NCI-H2081 treated with DMSO at 0.1 percent for 48 hours (cell line): ENCODE measurements at places on chromosomes 13 and 19.

DNA sequence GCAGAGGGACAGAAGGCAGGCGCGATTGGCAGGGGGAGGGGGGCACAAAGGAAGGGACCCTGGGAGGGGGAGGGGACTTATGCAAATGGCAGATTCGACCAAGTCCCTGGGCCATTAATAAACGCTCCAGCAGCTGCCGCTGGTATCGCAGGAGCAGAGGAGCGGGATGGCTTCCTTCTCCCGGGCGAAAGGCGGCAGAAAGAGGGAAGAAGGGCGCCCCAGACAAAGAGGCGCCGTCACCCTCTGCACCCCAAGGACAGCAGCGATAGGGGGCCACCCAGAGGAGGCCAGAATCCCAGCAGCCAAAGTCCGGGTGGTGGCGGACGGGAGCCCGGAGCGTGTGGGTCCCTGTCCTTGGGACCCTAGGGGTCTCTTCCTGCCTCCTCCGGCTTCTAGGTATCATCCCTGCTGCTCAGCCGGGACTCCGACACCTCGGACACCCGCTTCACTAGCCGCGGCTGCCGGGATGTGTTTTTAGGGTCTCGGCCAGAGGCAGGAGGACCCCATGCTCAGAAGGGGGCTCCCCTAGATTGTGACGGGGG lies 1.9 kb downstream of the PTPRS start:
- DNase-seq, result no peak

DNA sequence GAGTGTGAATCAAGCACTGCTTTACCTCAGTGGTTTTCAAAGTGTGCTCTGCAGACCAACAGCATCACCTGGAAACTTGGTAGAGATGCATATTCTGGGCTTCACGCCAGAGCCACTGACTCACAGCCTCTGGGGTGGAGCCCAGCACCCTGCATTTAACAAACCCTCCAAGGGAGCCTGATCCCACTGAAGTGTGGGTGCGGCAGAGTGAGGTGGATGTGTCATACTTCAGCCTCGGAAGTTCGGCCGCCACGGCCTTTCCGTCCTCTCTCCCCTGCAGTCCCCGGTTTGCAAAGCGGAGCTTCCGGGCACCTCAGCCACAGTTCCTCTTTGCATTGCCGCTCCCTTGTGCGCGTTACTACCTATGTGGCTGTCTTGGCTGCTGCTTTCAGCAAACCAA lies 33.3 kb upstream of the MICU2 start:
- DNase-seq, result no peak

DNA sequence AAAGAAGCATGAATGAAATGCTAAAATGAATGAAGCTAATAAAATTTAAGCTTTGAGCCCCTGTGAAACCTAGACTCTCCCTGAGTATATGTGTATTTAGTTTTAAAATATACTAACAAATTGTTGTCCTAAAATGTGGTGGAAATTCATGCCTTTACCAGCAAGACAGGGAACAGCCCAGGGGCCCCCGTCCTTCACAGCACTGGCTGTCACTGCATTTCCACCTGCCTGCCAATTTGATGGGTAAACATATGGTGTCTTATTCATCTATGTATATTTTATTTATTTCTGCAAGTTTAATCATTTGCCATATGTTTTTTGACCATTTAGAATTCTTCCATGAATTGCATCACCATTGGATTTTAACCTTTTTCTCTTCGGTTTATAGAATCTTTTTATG lies 463.7 kb upstream of the NBEA start:
- DNase-seq, result no peak

GRCh38 chr19:51441410-51442390 lies 16.6 kb downstream of the SIGLEC8 start:
- no peak for DNase-seq

DNA sequence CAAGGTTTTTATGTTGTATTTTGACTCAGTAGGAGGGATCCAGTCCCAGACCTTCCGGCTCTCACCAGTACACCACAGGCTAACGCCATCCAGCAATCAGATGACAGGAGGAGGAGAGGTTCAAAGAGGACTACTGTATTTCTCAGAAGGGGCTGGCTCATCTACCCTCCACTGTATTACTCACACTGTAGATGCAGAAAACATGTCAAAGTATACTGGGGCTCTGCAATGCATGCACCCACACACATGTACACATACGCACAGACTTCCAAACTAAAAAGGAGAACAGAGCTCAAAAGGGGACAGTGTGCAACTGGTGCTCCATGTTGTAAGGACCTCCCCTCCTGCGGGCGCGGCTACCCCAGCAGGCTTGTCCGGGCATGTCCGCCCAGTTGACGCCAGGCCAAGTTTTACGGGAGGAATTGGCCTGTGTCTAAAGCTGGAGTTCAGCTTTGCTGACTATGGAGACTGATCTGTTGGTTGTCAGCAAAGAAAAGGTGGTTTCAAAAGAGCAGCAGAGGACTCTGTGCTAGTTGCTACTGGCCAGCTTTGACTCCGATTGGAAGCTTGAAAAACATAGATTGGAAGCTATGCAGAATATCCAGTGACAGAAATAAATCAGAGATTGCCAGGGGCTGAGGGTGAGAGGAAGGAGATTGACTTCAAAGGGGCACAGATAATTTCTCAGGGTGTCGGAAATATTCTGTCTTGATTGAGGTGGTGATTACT lies 314.2 kb downstream of the DLEU7 start:
- DNase-seq, result no peak

GRCh38 chr13:102127153-102127552 lies 274.7 kb downstream of the FGF14 start:
- no peak for DNase-seq

GRCh38 chr19:8552810-8553209 lies 24.4 kb downstream of the MYO1F start:
- no peak for DNase-seq

DNA sequence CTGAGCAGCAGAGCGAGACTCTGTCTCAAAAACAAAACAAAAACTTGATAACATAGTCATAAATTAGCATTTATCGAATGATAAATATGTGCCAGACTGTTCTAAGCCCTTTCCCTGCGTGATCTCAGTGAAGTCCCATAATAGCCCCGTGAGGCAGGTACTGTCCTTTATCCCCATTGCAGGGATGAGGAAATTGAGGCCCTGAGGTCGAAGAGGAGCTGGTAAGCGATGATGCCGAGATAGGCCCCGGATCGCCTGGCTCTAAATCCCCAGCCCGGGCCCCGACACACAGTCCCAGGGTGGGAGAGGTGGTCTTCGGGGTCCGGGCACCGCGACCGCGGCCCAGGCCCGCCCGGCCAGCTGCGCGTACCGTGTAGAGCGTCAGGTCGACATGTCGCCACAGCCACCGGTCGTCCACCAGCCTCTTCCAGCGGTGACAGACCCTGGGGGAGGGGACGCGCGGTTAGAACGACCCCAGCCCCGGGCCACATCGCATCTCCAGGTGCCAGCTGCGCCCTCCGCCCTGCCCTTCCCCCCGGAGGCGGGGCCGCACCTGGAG lies 625 bp downstream of the FBXL12 start:
- DNase-seq, result no peak

GRCh38 chr19:15223649-15224361 lies 8.4 kb downstream of the EPHX3 start:
- DNase-seq, result no peak

DNA sequence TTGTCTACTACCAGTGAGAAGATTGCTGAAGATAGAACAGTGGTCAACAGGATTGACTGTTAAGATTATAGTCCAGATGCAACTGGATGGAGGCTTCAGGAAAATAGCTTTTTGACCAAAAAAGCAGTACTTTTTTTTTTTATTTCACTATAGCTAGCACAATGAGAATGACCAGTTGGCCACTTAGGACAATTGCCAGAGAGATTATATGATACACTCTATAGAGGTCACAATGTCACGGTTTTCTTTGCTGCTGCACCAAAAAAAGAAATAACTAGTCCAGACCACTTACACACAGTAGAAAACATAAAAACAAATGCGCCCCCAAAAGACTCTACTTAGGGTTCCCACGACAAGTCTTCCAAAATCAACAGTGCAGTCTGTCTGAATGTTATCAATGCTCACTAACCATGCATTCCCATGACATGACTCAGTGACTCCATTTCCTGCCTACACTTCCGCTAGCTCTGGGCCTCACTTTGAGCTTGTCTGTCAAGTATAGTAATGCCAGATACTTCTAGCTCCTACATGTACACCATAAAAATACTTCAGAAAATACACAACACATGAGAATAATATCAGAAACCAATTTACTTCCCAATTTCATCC lies 209.1 kb upstream of the STARD13 start:
- no peak for DNase-seq

DNA sequence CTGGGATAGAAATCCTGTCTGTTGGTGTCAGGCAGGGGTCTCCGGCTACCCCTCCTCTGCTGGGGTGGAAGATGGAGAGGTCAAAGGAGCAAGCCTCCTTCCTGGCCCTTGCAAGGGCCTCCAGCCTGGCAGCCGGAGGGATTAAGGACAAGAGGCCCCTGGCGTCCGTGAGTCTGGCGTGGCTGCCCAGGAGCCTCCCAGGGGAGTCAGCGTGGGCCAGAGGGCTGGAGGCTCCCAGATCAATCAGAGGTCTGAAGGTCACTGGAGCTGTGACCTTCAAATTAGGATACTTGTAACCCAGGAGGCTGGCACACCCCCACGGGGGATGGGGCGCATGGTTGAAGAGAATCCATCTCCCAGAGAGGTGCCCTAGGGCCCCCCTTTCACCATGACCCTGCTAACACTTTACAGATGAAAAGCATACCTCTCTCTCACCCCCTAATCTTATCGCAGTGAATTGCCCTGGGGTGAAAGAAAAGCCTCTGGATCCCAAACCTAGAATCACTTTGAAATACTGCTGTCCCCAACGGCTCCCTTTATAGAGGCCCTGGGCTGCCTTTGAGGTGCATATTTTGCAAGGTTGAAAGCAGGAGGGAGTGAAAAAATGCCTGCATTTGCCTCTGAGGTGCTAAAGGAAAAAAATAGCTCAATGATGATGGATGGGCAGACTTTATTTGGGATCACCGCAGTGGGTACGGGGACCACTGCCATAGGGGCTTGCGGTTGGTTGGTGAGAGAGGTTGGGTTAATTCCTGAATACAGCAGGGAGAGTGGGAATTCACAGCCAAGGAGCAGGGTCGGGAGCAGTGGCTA lies 44.9 kb upstream of the PEG3 start:
- no peak for DNase-seq

DNA sequence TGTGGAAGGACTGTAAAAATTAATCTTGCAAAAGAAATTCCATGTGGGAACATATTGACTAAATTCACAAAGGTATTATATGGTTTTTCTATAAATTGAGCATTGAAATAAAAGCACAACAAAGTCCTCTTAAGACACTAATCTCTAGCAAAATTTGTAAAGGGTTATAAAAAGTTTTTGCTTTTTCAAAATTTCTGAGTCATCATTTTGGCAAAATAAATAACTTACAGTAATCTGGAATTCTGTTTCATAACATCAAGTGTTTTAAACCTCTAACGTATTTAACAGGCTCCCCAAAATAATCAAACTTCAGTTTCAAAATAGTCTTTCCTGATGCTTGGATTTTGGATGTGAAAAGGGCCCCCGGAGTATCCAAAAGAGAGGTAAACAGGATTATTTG lies 26.0 kb downstream of the MED4 start:
- DNase-seq, result no peak

- no peak for DNase-seq
Observed at GRCh38 chr13:41411060-41411459, 46.3 kb upstream of the RGCC start.

GRCh38 chr19:50478901-50479715 lies 2.5 kb upstream of the GARIN5A start:
- DNase-seq, result no peak

DNA sequence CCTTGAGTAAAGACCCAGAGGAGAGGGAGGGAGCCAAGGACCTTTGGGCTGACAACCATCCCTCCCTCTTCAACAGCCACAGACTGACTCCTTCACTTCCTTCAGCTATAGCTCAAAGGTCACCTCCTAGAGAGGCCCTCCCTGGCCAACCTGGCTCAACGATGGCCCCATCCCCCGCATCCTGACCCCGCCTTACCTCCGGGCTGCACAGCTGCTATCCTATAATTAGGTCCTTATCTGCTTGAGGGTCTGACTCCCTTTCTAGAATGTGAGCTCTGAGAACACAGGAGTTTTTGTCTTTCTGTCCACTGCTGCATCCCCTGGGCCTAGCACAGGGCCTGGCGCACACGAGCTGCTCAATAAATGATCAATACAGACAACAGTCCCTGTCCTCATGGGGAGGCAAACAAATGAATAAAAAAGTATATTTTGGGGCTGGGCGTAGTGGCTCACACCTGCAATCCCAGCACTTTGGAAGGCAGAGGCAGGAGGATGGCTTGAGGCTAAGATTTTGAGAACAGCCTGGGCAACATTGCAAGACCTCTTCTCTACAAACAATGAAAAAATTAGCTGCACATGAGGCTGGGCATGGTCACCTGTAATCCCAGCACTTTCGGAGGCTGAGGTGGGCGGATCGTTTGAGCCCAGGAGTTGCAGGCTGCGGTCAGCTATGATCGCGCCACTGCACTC lies 6.6 kb upstream of the LGALS4 start:
- no peak for DNase-seq

- peak; percentile 78 for DNase-seq
Observed at GRCh38 chr13:89310943-89311672, 1639.9 kb downstream of the SLITRK5 start.

DNA sequence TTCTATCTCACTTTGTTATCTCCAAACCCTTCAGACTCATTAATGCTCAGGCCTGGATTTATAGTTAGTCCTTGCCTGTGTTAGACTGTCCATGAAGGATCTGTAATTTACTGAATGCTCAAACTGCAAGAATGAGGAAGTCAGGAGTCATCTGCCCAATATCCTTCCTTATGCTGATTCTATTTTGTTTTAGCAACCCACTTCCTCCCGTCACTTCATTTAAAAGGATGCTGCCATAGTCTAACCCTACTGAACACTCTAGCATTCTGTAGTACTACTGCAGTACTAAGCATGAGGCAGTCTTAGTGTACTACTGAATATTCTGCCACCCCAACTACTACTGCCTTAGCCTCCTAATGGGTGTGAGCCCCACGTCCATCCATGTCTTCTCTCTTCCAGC lies 1.5 kb downstream of the FCAR start:
- no peak for DNase-seq

- DNase-seq, result no peak
Observed at GRCh38 chr13:75369981-75370380, 112.0 kb downstream of the TBC1D4 start.

DNA sequence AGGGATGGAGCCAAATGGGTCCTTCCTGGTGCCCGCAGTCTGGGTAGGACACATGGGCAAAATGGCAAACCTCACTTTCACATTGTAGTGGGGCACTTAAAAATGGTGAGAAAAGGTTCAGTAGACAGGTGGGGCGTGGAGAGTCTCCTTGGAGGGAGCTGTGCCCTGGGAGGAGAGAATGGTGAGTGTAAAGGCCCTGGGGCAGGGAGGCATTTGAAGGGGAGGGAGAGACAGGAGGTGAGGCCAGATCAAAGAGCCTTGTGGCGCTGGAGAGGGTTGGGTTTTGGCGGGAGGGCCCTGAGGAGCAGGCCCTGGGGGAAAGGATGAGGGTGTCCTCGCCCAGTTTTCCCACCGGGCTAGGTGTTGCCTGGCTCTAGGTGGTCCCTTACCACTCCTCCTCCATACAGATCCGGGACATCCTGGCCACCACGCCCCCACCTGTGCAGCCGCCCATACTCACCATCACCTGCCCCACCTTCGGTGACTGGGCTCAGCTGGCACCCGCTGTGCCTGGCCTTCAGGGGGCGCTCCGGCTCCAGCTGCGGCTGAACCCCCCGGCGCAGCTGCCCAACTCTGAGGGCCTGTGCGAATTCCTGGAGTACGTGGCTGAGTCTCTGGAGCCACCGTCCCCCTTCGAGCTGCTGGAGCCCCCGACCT lies 6.3 kb downstream of the MAP1S start:
- no peak for DNase-seq
